ENCODE measurements at places on chromosomes 3 and 15. TPM values are rescaled to one million over a fixed set of nuclear protein-coding genes. Genes with fewer than 3 reads are reported as not detected.

DNA sequence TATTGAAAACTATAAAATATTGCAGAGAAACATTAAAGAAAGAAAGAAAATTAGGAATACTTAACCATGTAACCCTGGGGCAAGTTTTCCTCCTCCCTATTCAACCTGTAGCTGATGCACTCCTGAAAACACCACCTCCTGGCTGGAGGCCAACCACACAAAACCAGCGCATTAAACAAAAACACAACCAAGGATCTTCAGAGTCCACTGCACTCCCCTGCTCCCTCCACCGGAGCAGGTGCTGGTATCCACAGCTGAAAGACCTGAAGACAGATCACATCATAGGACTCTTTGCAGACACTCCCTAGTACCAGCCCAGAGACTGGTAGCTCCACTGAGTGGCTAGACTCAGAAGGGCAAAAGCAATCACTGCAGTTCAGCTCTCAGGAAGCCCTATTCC, 13.6 kb upstream of the ADAMTS17 start:
- no peak for DNase-seq

DNA sequence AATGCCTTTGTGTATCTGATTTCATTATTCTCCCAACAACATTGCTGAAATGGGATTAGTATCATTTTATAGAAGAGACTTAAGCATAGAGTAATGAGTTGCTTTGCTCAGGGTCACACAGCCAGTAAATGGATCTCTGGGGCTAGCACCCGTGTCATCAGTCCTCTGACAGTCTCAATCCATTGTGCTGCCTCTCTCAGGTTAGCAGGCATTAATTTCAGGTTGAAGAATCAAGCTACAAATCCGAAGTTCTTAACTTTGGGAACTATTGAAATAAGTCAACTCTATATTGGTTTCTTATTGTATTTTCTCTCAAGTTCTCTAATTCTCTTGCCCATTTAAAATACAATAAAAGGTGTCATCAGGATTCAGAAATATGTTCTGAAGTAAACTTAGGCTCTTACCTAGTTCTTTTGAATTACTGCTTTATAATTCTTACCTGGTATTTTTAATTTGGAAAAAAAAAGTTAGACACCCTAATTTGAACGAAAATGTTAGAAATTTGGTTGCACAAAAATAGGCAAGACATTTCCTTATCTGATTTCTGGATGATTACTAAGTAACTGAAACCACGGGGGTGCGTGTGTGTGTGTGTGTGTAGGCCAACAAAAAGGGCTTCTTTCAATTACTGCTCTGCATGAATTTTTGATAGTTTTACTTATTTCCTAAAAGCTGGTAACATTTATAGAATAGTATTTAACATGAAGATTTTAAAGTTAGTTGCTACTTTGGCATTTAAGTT, 189.8 kb downstream of the MBNL1 start:
- DNase-seq: no peak

DNA sequence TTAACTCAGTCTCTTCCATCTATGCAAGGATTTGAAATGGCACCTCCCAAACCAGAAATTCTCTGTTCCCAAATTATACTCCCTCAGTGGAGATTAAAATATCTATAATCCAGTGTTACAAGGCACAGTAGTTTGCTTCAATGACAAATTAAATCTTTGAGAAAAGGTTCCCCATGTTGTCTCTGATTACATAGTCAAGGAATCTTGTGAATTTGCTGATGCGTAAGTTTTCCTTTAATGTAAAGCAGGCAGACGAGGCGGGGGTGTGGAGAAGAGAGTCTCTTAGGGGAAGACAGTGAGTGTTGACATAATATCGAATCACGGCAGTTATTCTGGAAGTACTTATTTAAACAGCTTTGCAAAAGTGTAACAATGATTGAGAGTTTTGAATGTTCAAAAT, 236.4 kb upstream of the RARB start:
- no peak for DNase-seq

- DNase-seq: no peak
Measured at GRCh38 chr3:49238274-49239127, 38.5 kb downstream of the C3orf62 start.

GRCh38 chr3:127443581-127444375, 146.8 kb downstream of the TPRA1 start:
- DNase-seq: no peak

GRCh38 chr3:10460951-10461545, 44.3 kb downstream of the ATP2B2 start:
- no peak for DNase-seq

DNA sequence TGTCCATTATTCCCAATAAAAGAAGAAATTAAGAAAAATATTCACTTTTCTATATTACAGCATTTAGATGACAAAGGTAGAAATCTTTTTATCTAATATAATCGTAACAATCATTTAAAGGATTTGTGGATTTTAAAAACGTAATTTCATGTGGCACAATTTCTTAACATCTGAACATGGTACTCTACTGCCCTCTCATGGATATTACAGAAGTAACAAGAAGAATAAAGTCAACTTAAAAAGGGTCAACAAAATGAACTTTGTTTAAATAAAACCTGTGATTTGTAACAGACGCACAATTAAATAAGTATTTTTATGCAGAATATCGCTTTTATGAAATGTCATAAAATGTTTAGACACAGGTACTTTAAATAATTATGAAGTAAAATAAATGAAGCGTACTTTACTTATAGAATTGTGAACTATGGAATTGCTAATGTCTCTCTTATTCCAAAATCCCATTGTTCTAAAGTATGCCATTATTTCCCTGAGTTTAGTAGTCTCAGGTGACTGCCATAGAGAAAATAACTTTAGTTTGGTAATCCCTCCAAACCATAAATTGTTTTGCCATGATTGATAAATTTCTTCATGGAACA, 366.8 kb upstream of the ZNF385D start:
- no peak for DNase-seq

DNA sequence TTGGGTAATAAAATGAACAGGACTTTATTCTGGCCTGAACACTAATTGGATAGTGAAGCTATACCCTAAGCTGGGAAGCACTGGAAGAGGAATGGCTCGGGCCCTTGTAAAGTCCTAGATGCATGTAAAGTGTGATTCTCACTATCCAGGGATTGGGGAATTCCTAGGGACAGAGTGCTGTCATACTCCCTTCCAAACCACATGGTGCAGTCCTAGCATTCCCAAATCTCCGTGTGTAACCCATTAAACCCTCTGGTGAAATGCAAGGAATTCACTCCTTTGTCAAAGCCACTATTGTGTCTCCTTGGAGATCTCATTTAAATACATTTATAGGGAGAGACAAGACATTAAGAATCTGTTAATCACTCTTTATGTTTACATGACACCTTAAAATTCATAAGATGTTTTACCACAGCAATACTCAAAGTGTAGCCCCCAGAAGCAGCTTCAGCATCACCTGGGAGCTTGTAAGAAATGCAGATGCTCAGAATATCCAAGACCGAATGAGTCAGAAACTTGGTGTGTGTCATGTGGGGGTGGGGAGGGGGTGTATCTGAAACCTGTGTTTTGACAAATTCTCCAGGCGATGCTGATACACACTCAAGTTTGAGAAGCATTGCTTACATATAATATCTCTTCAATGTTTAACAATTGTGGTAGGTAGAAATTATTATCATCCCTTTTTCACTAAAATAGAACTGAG, 121.8 kb upstream of the NPHP3 start:
- no peak for DNase-seq

DNA sequence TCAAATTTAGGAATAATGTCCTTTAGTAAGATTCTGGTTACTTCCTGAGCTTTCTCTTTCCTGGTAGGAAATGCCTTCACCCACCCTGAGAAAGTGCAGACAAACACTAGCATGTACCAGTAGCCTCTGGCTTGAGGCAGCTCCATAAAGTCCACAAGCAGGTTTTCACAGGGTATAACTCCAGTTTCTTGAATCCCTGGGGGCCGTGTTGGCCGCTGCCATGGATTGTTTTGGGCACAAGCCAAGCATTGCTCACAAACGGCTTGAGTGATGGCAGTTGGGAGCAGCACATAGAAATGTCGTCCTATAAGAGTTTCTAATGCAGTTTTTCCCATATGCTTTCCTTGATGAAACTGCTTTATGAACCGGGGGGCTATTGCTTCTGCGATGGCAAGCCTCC, 164.1 kb downstream of the STXBP5L start:
- DNase-seq: no peak

DNA sequence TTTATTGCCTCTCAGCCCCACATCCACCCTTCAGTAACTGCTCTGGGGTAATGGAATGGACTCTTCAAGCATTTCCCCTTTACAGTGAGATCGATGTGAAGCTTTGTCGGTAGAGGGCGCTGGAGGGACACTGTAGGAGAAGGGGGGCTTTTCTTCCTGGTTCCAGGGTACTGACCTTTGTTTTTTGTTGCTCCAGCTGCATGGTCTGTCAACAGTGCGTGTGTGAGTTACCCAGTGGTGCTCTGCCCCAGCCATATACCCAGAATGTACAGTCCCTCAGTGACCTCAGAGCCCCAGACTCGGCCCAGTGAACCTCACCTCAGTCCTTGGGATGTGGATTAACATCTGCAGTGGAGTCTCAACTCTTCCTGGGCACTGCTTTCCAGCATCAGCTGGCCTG, 180.3 kb upstream of the TSC22D2 start:
- DNase-seq: peak; percentile 73

- no peak for DNase-seq
Measured at GRCh38 chr15:34722439-34722836, 32.4 kb downstream of the GJD2 start.

DNA sequence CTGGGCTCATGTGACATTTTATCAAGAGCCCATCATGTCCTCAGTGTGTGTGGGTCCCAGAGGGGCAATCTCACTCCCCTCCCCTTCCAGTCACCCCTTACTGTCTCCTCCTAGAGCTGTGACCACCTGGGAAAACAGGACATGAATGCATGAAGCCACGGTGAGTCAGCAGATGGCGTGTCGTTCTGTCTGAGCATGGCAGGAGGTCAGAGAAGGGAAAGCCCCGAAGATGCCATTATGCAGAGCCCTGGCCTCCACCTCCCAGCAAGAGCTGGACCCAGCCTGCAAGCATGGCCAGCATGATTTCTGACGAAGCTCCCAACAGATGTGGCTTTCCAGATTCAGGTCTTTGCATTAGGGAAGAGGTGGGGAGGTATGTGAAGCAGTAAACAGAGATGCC, 118.5 kb downstream of the TLE3 start:
- DNase-seq: no peak

- no peak for DNase-seq
Measured at GRCh38 chr15:34734303-34734702, 20.5 kb downstream of the GJD2 start.

DNA sequence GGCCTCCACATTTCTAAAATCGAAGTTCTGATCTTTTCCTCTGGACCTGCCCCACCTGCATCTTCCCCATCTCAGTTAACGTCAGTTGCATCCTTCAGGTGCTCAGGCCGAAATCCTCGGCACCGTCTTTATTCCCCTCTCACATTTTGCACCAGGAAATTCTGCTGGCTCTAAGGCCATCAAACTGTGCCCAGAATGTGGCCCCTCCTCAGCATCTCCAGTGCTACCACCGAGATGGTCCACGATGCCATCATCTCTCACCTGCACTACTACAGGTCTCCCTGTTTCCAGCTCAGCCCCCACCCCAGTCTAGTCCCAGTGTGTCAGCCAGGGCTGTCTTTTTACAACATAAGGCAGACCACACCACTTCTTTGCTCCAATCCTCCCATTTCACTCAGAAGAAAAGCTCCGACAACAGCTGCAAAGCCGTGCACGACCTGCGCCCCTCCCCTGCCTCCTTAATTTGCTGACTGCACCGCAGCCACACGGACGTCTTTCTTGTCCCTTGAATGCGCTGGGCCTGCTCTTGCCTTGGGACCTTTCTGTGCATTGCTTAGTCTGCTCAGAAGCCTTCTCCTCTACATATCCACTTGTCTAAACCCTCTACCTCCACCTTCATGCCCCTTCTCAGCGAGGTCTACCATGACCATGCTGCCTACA, 14.4 kb downstream of the MUC20 start:
- no peak for DNase-seq

GRCh38 chr15:99345832-99346462, 94.7 kb downstream of the LRRC28 start:
- peak; percentile 19 for DNase-seq

DNA sequence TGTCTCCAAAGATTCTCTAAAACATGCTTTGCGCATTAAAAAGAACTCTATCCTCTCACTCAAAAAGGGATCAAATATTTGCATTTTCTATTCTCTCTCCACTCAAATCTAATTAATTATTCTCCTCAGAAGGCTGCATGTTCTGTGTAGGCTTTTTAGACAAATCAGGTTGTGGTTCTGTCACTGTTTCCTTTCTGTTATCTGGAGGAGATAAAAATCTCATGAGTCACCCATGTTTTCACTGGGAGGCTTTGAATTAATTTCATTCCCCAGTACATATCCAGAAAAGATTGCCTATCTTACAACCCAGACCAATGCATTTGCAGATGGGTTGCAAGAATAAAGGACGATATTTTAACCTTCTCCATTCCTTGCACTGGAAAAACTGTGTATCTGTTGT, 446.5 kb downstream of the GRM7 start:
- DNase-seq: no peak

DNA sequence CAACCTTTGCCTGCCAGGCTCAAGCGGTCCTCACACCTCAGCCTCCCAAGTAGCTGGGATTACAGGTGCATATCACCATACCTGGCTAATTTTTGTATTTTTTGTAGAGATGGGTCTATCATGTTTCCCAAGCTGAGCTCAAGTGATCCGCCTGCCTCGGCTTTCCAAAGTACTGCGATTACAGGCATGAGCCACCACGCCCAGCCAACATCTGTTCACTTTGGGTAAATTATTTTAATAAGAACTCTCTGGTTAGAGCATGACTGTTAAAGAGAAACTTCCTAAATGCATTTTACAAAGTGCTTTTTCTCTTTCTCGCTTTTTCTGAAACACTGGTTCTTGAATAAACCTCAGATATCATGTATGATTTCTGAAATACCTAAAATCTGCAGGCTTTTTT, 172.5 kb downstream of the PTPRG start:
- DNase-seq: no peak

DNA sequence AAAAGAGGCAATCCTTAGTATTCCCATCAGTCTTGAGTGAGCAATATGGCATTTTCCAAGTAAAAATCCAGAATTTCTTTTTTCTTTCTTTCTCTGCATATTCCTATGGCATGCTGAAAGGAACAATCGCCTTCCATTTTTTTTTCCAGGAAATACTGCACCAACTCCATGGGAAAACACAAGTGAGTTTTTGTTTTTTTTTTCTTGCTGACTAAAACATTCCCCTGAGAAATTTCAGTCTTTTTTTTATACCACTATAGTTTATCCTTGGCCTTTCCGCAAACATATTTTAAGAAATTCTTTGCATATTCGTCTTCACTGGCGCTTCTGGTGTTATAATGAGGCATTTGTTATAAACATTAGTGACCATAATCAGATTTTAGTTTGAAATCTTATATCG, 429.6 kb upstream of the MDFIC2 start:
- DNase-seq: no peak

The MME gene
- total RNA-seq: not detected

The TMOD2 gene
- total RNA-seq: 4.6 TPM

The POPDC2 gene
- total RNA-seq: 0.66 TPM

The NOX5 gene
- total RNA-seq: not detected
